ENCODE measurements at places on chromosomes 6 and 20.

GRCh38 chr6:126110512-126111270, 124.4 kb downstream of the TRMT11 start:
- no peak for DNase-seq

- no peak for DNase-seq
Measured at GRCh38 chr6:15317251-15317650, 71.4 kb downstream of the JARID2 start.

DNA sequence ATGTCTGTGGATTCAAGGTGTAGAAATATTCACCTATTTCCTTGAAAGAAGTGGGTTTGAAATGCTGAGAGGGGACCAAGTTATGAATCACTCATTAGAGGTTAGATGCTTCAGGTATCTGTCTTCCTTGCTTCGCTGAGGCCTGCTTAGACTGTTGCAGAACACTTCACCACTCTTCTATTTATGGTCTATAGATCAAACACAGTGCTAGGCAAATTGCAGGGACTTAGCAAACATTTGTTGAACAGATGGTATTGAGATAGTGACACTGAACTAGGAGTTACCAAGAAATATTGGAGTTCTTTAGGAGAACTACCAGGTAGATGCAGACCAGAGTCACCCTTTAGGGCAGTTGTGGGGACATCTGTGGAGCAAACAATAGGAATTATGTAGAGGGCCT, 123.8 kb downstream of the RFPL4B start:
- DNase-seq = no peak

- DNase-seq = no peak
Measured at GRCh38 chr6:128738112-128738511, 144.8 kb upstream of the LAMA2 start.

DNA sequence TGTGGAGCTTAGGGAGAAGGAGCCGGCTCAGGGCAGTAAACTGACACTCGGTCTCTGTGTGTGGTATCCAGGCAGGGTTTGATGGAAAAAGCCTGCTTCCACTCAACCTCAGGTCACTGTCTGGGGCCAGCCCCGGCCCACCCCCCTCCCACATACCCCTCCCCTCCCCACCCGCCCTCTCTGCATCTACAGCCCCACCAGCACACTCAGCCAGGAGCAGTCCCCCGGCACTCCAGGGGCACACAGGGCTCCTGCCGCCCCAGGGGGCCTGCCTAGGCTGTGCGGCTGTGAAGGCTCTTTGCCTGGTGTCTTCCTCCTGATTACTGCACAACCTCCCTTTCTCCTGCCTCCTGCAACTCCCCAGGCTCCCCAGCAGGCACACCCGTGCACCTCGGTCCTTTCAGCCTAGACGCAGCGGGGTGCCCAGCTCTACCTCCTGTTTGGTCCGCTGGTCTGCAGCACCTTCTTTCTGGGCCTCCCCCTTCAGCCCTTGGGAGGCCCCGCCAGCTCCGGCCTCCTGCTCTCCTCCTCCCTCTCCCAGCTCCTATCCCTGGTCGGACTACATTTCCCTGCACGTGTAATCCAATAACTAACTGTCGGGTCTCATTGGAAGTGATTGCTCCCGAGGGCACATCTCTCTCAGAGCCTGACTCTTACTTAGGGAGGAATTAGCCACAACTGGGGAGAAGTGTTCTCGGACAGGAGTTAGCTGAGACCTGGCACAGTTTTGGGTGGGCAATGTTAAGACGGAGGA, 1.3 kb upstream of the FOXF2 start:
- no peak for DNase-seq

- DNase-seq = no peak
Measured at GRCh38 chr6:106529438-106529837, 99.9 kb downstream of the RTN4IP1 start.
